Hematopoietic multipotent progenitor cell treated with erythropoietin and hydrocortisone succinate and interleukin-3 and kit ligand, for 15 days (in vitro differentiated cells): ENCODE measurements at places on chromosomes 4 and X.
A peak's percentile ranks its signal among the peaks of the same experiment; 100 is the strongest.

DNA sequence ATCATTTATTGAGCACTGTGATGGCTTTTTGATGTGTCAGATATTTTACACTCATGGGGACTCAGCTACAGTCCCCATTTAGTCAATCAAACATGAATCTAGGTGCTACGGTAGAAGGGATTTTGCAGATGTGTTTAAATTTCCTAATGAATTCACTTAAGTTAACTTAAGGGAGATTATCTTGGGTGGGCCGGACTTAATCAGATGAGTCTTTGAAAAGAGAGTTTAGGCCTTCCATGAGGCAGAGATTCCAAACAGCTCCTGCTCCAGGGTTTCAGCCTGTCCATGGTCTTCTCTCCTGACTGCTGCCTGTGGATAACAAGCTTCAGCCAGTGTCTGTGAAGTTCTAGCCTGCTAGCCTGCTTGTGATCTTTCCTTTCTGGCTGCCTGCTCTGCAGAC, 202.4 kb downstream of the IDS start:
- DNase-seq = no peak

DNA sequence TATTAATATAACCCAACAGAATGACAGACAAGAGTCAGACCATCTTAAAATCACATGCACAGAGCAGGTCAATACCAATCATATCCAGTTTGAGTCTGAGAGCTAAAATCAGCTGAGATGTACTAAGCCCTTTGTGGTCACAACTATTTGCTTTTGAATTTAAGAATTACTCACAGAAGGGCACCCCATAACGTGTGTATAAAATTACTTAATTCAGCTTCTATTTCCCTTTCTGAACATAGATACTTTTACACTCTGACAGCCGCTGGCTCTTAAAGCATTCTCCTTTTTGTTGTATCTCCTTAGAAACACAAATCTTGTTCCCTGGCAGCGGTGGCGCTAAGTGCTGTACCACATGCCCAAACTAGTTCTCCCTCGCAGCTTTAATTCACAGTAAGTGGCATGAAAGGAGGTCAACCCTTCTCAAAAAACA, 14.8 kb upstream of the PPARGC1A start:
- no peak for DNase-seq

DNA sequence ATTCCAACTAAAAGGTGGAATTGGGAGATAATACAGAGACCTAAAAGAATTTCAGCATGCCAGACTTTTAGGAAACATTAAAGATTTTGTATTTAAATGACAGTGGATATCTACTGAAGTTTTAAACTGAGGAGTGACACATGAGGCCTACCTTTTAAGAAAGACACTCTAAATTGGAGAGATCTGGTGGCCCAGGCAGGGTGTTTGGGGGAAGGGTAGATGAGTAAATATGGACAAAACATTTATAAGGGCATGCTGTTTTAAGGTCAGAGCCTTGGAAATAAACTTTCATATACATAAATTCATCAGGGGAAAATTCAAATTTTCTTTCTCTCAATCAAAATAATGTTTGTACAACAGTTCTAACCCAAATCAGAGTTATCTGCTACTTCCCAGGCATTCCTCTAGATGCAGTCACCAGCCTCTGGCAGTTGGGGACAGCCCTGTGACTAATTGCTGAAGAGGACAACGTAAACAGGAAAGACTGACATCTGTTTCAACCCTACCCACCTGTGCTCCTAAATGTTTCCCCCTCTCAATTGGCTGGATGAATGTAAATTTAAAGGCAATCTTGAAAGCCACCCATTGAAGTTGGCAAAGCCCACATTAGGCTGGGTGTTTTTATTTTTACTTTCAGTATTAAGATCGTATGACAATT, 1646.9 kb upstream of the ADGRL3 start:
- no peak for DNase-seq

- DNase-seq = no peak
Observed at GRCh38 chr4:30757357-30757756, 37.2 kb downstream of the PCDH7 start.

DNA sequence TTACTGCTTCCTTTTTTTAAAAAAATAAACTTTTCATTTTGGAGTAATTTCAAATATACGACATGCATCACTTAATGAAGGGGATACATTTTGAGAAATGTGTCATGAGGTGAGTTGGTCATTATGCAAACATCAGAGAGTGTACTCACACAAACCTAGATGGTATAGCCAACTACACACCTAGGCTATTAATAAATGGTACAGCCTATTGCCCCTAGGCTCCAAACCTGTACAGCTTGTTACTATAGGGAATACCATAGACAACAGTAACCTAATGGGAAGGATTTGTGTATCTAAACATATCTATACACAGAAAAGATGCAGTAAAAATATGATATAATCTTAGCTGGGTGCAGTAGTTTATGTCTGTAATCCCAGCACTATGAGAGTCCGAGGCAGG, 29.1 kb downstream of the SETD7 start:
- DNase-seq = no peak

GRCh38 chr4:111988514-111988913, 156.7 kb upstream of the FAM241A start:
- DNase-seq = no peak

DNA sequence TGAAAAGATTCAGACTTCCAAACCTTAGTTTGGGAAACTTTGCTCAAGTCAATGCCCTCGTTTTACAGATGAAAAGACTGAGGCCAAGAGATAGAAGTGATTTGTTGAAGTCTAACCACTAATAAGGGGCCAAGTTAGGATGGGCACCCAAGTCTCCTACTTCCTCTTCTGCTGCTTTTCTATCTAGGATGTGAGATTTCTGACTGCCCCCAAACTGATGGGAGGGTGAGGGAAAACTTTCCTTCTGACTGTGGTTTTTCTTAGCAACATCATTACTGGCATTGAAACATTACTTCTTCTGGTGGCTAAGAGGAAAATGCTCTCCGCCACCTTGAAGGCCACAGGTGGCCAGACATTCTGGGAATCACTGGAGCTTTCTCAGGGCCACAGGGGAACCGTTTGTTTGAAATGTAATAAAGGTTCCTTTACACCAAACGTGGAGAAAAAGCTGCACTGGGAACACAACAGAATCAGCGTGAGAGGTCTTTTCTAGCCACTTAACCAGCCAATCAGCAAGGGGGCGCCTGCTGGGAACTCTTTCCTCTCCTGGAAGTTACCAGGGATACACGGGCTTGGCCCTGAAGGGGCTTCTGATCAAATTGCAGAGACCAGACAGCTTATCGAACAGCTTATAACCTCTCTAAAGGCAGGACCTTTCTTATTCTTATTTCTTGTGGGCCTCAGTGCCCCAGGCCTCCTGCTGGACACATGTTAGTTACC, 115.9 kb upstream of the TEX13D start:
- no peak for DNase-seq

GRCh38 chr4:54213001-54213400, 16.1 kb upstream of the PDGFRA start:
- DNase-seq = no peak

DNA sequence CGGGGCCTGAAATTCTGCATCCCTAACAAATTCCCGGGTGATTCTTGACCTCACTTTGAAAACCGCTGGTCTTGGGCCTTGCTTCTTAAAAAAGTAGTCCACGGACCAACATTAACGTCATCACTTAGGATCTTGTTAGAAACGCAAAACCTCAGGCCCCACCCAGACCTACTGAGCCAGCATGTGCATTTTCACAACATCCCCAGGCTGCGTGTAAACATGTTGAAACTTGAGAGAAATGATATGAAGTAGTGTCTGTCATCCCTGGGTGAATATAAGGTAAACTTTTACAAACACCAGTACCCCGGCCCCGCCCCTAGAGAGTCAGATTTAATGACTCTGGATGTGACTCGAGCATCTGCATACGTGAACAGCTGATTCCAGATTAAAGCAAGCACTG, 33.7 kb downstream of the SORBS2 start:
- DNase-seq = no peak

GRCh38 chrX:37060999-37061398, 52.8 kb downstream of the FAM47C start:
- DNase-seq = peak; percentile 2

GRCh38 chr4:144579411-144580030, 66.4 kb upstream of the HHIP start:
- DNase-seq = no peak

DNA sequence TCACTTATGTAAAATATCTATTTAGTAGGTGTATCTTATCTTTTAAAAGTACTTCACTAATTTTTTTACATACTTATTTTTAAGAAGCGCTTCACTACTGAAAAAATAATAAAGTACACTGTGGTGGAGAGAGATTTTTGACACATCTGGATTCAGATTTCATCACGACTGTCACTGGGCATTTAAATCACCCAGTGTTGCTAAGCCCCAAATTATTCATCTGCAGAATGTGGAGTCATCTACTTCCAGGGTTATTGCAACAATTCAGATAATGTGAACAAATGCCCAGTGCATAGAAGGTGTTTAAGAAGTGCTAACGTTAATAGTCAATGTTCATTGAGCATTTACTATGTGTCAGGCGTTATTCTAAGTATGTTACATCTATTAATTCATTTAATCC, 41.8 kb downstream of the AASDH start:
- no peak for DNase-seq

DNA sequence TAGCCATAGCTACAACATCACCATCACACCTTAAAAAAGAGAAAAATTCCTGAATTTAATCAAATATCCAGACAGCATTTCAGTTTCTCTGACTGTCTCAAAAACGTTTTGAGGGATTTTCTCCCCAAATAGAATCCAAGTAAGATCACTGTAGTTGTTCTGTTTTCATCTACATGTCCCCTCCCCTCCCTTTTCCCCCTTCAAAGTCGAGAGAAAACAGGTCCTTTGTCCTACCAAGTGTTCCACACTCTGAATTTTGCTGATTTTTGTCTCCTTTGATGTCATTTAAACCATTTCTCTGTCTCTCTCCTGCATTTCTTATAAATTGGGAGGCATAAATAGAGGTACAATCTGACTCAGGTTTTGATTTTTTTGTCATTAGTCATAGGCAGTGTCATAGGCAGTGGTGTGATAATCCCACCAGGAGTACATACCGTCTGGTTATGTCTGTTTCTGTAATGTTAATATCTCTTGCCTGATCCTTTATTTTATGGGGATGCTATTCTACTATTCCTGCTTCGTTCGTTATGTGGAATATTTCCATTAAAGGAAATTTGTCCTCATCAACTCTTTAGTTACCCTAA, 348.6 kb downstream of the PTTG2 start:
- DNase-seq = no peak

DNA sequence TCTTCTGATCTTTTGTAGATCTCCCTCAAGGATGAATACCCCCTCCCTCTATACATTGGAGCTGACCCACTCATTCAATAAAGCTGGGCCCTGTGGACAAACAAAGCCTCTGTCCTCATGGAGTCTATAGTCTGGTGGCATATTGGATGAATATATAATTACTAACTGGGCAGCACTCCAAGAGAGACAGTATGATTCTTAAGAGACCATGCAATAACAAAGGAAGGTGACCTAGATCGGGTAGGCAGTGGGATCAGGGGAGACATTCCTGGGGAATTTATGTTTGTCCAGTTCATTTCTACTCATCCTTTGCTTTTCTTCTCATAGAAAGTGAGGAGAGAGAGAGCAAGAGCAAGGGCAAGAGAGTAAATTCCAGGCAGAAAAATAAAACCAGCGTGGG, 23.5 kb upstream of the CXCL13 start:
- no peak for DNase-seq

DNA sequence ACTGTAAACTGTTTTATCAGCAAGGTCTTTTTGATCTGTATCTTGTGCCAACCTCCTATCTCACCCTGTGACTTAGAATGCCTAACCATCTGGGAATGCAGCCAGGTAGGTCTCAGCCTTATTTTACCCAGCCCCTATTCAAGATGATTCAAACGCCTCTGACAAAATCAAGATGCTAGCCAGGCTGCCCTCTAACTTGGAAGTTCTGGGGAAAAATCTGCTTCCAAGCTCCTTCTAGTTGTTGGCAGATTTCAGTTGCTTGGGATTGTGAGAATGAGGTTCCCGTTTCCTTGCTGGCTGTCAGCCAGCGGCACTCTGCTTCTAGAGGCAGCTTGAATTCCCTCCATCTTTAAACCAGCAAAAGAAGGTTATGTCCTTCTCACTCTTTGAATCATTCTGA, 34.7 kb downstream of the LUZP4 start:
- DNase-seq = no peak

DNA sequence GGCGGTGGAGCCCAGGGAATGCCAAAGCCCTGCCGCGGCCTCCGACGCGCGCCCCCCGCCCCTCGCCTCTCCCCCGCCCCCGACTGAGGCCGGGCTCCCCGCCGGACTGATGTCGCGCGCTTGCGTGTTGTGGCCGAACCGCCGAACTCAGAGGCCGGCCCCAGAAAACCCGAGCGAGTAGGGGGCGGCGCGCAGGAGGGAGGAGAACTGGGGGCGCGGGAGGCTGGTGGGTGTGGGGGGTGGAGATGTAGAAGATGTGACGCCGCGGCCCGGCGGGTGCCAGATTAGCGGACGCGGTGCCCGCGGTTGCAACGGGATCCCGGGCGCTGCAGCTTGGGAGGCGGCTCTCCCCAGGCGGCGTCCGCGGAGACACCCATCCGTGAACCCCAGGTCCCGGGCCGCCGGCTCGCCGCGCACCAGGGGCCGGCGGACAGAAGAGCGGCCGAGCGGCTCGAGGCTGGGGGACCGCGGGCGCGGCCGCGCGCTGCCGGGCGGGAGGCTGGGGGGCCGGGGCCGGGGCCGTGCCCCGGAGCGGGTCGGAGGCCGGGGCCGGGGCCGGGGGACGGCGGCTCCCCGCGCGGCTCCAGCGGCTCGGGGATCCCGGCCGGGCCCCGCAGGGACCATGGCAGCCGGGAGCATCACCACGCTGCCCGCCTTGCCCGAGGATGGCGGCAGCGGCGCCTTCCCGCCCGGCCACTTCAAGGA, at the start of gene FGF2:
FGF2 (plus strand) TSS at position 279 of the 705 bp plus-strand sequence; CDS start at position 623, 344 bp downstream.
- no peak for DNase-seq

DNA sequence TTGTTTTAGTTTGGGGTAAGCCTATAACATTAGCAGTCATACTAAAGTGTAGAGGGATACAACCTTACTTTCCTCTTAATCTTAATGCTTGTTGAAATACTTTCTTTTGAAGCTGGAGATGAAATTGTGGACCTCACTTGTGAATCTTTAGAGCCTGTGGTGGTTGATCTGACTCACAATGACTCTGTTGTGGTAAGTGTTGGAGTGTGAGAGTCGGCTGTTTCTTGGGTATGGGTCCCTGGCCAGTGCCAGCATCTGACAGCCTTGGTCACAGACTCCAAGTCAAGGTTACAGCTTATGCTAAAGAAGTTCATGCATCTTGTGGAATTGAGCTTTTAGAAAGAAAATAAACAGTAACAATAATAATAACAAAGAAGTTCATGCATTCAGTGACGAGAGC, 31.6 kb downstream of the RNF4 start:
- no peak for DNase-seq

DNA sequence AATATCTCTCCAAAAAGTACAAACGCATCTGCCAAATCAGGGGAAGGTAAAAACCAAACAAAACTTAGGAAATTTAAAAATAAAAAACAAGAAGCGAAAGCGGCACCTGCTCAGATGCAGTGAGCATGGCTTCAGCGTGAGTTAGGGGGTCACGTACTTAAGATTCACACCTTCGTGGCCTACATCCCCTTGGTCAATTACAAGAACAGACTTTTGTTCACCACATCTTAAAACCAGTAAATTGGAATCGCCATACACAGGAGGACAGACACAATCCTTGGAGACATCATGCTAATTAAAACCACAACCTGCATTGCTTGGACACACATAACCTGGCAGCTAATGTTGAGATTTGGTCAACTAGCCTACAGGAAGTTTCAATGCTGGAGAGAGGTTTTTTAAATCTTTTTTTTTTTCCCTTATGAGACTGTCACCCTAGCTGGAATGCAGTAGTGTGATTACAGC, 12.5 kb upstream of the SEL1L3 start:
- DNase-seq = no peak

GRCh38 chrX:12058087-12058486, 80.2 kb upstream of the FRMPD4 start:
- no peak for DNase-seq

GRCh38 chr4:8725845-8726244, 133.3 kb downstream of the CPZ start:
- DNase-seq = no peak
